Stimulated activated CD8-positive, alpha-beta memory T cell treated with anti-CD3 and anti-CD28 coated beads, Interleukin-4, amount 100 ng/mL, for 1 hour (primary cell): ENCODE measurements at places on chromosomes 12 and 14.

DNA sequence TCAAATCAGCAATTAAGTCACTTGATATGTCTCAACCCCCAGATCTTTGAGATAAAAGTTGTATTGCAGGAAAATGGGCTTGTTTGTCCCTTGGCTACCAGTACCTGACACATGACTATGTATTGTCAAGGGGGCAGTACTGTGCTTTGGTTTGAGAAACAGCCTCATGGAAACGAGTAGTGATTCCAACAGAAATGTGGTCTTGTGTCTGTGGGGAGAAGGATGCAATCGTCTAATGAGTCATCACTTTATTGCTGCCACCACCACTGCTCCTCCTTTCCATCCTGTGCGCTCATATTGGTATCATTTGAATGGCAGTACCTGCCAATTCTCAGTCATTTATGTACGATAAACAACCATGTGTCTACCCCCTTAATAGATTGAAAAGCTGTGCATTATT, 72.8 kb upstream of the ARHGAP5 start:
- no peak for DNase-seq

- no peak for DNase-seq
These were observed 118.7 kb downstream of the KSR2 start for GRCh38 chr12:117850048-117850447.

- no peak for DNase-seq
These were observed 452.4 kb downstream of the KCNH5 start for GRCh38 chr14:62592877-62593276.

DNA sequence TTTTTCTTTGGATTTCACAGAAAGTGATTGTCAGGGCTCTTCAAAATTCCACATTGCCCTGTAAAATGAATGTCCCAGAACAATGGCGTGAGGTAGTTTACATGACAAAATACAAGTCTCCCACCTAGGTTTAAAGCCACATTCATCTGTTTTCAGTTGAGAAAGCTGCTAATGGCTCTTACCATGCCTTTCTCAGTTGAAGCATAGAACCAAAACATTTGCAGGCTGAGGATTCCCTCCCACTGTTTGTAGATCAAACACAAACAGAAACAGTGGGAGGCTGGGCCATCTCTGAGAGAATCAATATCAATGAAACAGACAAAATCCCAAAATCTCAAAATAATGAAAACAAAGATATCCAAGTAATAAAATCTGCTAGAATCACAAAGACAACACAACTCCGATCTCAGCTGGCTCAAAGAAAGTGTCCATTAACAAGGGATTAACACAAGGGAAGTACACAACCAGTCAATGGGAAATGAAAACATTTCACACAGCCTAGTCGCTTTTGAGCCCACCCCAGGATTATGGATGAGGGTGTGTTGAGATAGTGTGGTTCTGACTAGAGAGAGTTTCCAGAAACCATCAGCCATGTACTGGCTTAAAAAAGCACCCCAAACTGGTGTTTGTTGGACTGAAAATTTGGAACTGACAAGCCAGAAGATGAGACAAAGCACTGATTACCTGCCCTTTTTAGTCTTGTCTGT, 54.5 kb upstream of the TMEM260 start:
- no peak for DNase-seq

DNA sequence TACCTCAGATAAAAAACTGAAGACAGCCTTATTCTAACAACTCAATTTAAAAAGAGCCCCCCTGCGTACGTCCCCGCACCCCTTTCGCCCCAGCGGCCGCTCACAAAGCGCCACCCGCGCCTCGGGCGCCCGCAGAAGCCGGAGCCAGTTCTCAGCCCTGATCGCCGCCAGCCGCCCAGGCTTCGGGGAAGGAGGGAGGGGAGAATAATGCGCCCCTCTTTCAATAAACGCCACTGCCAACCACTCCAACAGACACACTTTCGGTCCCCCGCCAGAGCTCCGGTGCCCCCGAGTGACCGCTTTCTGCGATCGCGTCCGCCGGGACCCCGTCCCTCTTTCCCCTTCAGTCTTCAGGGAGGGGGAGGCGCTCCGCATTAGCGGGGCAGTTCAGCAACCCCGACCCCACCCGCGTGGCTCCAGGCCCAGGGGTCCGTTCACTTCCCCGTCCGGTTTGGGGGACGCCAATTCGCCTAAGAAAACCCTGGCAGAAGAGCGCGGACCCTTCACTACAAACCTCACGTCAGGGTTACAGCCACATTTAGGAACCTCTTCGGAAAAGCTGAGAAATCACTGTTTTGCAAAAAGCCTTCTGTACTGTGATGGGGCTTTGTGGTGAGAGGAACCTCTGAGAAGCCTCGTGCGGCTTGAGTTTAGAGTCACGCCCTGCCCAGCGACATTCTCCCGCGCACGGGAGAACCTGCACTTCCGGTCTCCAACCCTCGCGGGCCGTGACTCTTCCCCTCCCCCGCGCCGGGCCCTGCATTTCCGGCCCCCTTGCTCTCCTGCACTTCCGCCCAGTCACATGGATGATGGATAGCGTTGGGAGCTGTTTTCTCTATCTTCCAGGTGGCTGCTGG, 18.7 kb downstream of the FOXG1 start:
- DNase-seq: no peak

- DNase-seq: no peak
These were observed 333.9 kb downstream of the ZFP36L1 start for GRCh38 chr14:68458840-68459469.

DNA sequence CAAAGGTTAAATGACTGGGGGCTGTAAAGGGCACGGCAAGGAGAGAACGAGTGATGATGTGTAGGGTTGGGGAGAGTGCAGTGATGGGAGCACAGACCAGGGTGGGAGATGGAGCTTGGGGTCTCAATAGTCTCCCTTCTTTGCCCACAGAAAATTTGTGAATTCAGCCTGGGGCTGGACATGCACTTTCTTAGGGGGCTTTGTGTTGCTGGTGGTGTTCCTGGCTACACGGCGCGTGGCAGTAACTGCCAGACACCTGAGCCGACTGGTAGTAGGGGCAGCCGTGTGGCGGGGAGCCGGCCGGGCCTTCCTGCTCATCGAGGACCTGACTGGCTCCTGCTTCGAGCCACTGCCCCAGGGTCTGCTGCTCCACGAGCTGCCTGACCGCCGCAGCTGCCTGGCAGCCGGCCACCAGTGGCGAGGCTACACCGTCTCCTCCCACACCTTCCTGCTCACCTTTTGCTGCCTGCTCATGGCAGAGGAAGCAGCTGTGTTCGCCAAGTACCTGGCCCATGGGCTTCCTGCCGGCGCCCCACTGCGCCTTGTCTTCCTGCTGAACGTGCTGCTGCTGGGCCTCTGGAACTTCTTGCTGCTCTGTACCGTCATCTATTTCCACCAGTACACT, 1.7 kb downstream of the FITM1 start:
- no peak for DNase-seq

- DNase-seq: no peak
These were observed 185.6 kb downstream of the DICER1 start for GRCh38 chr14:94971750-94972149.

DNA sequence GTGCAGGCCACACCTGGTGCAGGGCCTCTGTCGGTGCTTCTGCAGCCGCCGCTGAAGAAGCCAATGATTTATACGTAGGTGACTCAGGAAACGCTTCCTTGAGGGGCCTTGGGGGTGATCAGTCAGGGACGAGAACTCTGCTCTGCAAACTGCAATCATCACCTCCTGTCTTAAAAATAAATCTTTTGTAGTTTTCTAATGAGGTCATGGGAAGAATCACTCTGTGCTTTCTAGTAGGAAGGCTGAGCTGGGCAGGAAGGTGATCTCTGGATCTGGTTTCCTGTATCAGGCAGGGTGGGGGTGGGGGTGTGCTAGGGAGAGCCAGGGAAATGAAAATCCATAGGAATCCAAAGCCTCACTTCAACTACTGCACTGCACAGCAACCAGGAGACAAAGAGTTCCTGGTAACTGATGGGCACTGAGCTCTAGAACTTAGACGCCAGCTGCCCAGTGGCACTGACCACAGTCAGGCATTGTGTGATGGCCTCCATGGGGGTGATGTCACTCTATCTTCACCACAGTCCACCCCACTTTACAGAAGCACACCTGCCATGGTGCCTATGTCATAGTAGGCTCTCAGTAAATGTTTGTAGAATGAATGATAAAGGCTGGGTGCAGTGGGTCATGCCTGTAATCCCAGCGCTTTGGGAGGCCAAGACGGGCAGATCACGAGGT, 292.4 kb upstream of the PWP1 start:
- no peak for DNase-seq

DNA sequence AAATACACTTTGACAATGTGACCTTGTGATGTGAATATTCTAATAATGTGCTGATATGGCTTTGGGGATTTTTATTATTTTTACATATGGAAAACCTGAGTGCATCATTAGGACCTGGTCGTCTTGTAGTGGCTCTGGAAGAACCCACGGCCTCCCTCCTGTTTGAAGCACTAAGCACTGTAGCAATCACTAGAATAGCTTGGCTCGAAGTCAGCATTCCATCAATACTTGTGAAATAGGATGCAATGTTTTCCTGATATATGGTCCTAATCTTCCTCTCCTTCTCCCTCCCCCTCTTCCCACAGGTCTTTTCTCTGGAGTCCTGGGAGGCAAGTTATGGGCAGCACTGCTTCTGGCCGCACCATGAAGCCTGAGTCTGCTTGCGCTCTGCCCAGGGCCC, 71.9 kb downstream of the NRXN3 start:
- no peak for DNase-seq

- DNase-seq: no peak
These were observed 1050.0 kb downstream of the GALC start for GRCh38 chr14:86942936-86943335.

DNA sequence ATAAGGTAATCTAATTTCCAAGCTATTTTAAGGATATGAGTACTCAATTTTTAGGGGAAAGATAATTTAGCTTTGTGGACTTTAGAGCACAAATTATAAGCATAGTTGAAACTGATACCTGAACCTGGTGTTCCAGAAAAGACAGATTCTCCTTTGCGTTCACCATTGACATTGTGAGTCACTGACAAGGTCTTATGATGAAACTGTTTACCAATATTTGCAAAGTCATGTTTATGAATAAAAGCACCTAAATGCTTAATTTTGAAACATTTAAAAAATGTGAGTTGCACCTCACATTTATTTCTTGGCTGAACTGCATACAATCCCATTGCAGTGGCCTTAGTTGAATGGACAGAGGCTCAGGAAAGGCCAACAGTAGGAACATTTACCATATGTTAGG, 3.9 kb downstream of the BCAT1 start:
- no peak for DNase-seq

GRCh38 chr14:89760086-89760485, 194.4 kb downstream of the EFCAB11 start:
- no peak for DNase-seq

DNA sequence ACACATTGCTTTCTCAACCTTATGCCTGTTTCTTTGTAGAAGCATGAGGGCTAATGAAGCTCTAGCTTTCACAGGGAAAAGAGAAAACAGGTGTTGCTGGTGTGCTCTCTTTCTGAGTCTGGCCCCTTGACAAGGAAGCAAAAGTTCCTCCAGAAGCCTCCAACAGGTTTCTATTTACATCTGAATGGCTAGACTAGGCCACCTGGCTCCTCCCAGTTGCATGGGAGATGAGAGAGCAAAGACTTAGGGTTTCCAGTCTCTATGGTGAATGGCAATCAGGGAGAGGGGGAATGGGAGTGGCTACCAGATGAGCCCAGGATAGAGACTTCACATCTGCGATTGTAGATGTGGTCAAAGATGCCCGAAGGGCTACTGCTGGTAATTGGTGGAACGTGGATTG, 138.1 kb upstream of the PLXNC1 start:
- no peak for DNase-seq

GRCh38 chr14:75279763-75280290, 1.2 kb downstream of the FOS start:
- no peak for DNase-seq

- no peak for DNase-seq
These were observed 17.5 kb upstream of the GPATCH2L start for GRCh38 chr14:76134231-76134630.

DNA sequence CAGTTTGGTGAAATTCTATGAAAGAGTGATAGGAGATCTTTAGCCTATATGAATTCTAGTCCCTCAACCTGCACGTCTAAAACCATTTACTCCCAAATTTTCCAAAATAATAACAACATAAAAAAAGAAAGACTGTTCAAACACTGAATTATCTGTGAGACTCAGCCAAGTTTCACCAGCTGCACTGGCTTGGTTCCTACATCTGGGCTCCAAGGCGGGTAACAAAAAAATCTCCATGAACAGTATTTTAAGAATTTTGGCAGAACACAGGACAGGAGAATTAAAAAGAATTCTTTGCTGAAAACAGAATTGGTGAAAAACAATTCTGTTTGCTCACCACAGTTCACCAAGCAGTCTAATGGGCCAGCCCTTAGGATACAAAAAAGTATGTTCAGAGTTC, 536.8 kb upstream of the ATP2B1 start:
- no peak for DNase-seq

GRCh38 chr14:32940711-32941667, 2.3 kb downstream of the NPAS3 start:
- DNase-seq: no peak

- DNase-seq: no peak
These were observed 140.7 kb upstream of the PWP1 start for GRCh38 chr12:107544937-107545336.

DNA sequence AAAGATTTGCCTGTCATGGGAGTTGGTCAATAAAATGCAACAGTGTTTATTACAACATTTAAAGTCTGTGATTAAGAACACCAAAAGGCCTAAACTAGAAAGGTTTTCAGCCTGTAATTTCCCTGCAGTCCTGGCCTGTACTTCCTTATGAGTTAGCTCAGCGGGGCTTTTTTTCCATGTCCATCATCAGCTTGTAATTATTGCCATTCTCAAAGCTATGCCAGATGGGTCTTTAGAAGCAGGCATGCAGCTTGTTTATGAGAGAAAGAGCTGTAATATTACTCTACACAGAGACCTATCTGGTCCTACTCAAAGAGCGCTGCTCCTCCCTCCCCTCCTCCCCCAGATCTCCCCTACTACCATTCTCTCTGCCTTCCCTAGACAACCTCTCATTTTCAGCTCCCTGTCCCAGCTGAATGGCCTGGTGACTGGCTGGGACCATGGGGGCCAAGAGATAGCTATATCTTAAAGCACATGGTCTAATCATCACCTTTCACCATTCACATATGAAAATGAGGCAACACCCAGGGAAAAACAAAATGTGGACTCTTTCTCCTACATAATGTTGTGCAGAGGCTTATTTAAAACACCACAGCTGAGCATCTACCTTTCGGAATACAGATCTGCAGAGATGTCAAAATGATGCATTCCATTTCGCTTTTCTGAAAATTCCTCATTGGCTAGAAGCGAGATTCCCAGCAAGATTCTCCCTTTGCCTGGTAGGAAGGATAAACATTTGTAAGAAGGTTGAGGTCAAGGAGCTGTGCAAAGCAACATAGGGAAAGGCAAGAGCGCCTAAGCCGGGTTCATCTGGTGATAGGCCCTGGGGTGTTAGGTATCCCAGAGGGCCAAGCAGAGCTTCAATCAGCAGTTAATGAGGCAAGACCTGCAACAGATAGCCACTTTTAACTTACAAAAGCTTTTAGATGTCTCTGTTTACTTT, 209.7 kb upstream of the CDKN3 start:
- DNase-seq: no peak

GRCh38 chr12:3964439-3964838, 91.2 kb upstream of the PARP11 start:
- DNase-seq: no peak
